Femur (tissue), 1 donor: ENCODE measurements at places on chromosomes 7 and 10.

DNA sequence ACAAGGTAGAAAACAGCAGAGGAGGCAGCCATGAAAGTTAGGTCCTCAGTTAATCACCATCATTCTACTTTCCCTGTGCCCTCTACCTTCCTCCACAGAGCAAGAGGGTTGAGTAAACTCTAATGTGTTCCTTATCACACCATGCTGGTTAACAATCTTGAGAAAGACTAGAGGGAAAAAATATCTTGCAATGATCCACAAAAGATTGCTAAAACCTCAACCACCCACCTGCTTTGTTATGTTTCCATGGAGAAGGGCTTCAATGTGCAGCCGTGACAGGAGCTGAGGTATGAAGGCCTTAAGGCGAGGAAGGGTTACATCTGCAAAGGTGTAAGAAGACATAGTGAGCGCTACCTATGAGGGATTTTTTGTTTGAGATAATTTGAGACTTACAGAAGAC, 103.9 kb downstream of the IDE start:
- no peak for DNase-seq

- no peak for DNase-seq
Measured at GRCh38 chr7:32094516-32094915, 24.3 kb upstream of the PDE1C start.

DNA sequence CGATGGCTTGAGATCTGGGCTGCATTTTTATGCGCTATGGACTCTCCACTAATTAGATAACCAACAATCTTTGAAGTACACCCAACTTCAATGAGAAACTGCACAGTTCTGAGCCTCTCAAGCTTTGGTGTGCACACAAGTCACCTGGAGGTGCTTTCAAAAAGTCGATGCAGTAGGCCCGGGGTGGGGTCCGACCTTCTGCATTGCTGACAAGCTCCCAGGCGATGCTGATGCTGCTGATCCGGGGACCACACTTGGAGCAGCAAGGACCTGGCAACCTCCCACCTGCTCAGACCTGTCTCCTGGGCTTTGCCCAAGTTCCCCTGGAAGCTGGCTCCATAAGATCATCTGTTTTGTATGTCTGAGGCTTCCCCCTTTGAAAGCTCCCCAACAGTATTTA, 10.7 kb downstream of the KIAA1549 start:
- DNase-seq, result no peak

DNA sequence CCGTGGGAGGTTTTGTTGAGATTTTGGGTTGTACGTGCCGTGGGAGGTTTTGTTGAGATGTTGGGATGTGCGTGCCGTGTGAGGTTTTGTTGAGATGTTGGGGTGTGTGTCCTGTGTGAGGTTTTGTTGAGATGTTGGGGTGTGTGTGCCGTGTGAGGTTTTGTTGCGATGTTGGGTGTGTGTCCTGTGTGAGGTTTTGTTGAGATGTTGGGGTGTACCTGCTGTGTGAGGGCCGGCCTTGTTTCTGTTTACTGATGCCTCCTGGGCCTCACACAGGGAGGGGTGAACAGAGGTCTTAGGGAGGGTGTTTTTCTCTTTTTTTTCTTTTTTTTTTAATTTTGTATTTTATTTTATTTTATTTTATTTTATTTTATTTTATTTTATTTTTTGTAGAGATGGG, 36.7 kb downstream of the INPP5A start:
- DNase-seq, result no peak

DNA sequence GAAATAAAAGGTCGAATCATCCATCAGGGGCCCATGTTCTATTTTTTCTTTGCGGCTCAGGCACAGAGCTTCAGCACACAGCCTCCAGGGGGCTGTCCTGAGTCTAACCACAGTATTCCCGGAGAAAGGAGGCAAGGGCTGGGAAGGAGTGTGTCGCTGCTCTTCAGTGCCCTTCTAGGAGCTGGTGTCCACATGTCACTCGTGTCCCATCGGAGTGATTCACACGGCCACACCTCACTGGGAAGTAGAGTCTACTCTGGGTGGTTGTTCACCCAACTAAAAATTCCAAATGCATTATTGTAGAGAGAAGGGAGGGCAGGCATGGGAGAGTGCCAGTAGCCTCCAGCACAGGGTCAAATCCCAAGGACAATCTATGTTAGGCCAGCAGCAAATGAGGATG, 114.8 kb upstream of the LANCL2 start:
- DNase-seq, result no peak

DNA sequence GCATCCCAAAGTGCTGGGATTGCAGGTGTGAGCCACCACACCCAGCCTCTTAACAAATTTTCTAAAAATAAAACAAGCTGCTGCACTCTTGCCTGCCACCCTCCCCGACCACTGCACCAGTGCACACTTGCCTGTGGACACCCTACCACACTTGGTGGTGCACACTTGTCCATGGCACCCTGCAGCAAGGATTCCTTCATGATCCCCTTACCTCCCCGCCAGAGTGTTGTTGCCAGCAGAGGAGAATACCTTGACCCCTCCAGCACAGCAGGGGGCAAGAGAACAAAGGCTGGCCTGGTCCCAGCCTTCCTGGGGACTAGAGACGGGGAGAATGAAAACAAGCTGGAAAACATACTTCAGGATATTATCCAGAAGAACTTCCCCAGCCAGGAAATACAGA, 65.9 kb upstream of the KCND2 start:
- no peak for DNase-seq

GRCh38 chr10:88042160-88043100, 179.0 kb downstream of the PTEN start:
- DNase-seq, result no peak

- DNase-seq, result no peak
Measured at GRCh38 chr7:48048113-48048512, 12.8 kb downstream of the C7orf57 start.

- DNase-seq, result no peak
Measured at GRCh38 chr7:15504351-15504750, 57.5 kb downstream of the AGMO start.

DNA sequence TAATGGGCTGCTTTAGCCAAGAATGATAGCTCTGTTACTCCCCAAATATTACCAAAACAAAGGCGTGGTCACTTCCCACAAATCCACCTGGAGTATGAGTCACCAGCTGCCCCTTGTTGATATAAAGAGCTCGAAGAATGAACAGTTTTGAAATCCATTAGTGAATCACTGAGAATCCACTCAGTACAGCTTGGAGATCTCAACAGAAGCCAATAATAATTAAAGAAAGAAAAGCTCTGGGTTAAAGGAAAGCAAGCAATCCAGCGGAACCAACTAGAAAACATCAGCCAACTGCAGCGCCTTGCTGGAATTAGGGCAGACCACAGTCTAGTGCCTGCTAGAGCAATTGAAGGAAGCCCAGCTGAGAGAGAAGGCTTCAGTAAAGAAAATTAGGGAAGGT, 576.0 kb upstream of the C7orf33 start:
- no peak for DNase-seq

DNA sequence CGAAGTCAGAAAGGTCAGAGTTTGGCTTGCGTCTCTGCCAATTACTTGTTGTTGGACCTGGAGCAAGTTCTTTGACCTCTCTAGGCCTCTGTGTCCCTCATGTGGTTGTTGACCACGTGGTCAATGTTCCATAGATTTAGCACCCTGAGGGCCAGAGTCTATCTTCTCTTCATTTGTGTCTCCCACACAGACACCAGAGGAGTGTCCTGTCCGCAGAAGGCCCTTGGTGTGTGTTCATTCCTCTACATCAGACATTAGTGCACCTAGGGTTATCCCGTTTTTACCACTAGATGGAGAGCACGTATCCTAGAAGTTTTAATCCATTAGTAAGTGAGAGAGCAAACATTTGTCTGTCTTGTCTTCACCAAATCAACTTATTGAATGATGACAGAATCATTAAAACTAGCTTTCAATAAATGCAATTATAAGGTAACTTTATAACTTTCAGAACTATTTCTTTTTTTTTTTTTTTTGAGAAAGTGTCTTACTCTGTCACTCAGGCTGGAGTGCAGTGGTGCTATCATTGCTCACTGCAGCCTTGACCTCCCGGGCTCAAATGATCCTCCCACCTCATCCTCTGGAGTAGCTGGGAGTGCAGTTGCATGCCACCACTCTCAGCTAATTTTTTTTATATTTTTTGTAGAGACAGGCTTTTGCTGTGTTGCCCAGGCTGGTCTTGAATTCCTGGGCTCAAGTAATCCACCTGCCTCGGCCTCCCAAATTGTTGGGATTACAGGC, 122.5 kb upstream of the ANKRD1 start:
- no peak for DNase-seq

- DNase-seq, result no peak
Measured at GRCh38 chr10:69344591-69345252, 66.4 kb downstream of the HK1 start.

DNA sequence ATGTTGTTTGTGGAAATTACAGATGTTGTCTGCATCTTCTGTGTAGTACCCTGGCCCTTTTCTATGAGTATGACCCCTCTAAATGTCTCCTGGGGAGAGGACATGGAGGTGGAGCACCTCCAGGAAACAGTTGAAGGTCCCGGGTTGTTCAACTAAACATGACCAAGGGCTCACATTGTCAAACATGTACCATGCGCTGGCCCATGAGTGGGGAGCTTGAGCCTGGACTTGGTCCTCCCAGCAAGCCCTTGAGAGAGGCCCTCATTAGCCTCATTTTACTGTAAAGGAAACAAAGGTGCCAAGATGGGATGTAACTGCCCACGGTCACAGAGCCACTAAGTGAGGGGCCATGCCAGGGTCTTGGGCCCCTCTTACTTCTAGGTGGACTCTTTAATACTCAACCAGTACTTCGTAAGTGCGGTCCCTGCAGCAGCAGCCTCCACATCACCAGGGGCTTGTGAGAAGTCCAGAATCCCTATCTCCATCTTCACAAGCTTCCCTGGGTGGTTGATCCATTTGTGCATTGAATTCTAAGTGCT, 31.2 kb downstream of the C10orf71 start:
- DNase-seq, result no peak

DNA sequence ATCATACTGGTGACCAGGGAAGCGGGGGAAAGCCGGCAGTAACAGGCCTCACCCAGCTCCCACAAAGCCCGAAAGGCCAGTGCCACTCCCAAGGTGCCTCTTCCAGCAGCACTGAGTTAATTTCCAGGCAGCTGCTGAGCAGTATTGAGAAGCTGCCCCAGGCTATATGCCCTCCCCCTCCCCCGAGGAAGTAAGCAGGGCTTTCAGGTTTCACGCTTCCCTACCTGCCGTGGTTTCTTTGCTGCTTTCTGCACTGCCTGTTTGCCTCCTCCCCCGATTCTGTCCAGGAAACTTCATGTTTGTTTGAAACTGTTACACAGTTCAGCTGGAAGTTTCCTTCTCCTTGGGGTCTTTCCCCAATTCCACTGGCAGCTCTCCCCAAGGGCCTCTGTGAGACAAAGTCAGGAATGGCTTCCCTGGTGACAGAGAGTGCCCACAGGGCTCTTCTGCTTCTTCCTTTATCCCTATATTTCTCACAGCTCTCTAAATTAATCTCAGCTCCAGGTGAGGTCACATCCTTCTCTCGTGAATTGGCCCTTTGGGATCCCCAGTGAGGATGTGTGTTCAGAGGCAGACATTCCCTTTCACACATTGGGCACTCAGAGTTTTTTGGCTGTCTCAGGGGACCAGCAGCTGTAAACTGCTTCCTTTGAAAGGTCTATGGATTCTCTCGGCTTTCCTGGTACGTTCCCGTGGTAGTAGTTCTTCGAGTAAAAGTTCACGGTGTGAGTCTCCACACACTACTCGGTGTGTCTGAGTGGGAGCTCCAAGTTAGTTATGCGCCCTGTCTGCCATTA, 19.4 kb downstream of the C1GALT1 start:
- DNase-seq, result no peak

DNA sequence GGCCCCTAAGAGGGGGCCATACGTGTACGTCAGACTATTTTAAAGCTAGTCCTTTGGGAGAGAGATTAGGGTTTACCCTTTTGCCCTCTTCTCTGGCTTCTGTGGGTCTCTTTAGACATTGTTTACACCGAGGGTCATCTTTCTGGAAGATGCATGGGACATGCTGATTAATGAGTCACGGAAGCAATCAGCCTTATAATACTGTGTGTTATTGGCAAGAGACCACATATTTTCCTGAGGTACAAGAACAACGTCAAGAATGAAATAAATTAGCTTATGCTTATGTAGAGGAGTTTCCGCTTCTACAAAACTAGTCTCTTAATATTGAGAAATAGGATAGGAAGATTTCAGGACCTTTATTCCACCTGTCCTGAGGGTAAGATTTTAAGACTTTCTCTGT, 327.7 kb downstream of the BBS9 start:
- no peak for DNase-seq

DNA sequence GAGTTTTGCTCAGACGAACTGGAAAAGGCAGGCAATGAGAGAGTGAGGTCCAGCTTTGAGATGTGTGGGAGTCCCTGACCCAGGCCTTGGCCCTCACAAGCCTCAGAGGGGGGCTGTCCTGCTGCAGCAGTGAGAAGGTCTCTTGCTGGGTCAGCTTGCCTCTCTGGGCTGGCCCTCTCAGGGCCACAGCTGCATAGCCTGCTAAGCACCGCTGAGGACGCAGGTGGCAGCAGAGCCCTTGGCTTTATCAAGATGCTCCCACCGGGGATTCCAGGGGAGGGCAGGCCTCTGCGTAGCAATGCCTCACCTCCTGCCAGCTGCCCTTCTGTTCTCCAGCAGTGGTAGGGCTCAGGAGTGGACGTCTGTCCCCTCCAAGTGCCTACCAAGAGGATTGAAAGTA, 128.7 kb downstream of the COBL start:
- no peak for DNase-seq

- DNase-seq, result no peak
Measured at GRCh38 chr7:21507627-21508343, 35.1 kb upstream of the DNAH11 start.

- DNase-seq, result no peak
Measured at GRCh38 chr10:36688717-36689116, 436.7 kb upstream of the ANKRD30A start.

DNA sequence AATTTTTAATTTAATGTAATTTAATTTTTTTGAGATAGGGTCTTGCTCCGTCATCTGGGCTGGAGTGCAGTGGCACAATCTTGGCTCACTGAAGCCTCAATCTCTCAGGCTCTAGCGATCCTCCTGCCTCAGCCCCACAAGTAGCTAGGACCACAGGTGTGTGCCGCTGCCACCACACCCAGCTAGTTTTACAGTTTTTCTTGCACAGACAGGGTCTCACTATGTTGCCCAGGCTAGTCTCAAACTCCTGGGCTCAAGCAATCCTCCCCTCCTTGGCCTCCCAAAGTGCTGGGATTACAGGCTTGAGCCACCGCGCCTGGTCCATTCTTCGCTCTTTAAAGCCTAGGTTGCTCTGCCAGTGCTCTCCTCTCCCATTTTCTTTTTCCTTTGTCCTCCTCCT, 12.9 kb downstream of the CALML3 start:
- peak; percentile 7 for DNase-seq

DNA sequence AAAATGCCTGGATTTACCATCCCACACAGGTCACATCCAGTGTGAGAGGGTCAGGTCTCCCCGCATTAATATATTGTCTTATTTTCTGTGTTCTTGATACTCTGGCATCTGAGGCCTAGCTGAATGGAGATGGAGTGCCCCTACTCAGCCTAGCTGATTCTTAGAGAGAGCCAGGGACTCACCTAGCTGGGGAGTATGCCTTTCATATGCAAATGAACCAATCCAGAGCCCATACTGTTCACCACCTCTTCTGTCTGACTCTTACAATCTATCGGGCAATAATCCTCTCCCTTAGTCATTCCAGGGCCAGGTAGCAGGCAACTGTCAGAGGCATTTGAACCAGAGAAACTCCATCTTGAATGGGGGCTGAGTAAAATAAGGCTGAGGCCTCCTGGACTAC, 46.3 kb downstream of the LBX1 start:
- DNase-seq, result no peak
